ENCODE measurements at places on chromosomes 7 and 10. TPM values are rescaled to one million over a fixed set of nuclear protein-coding genes. Genes with fewer than 3 reads are reported as not detected.

Gene CPEB3
- total RNA-seq: 3.8 TPM

Gene SLC18A3
- not detected for total RNA-seq

Gene CXCL12
- total RNA-seq: not detected

Gene GRID2IP
- 0.14 TPM for total RNA-seq

DNA sequence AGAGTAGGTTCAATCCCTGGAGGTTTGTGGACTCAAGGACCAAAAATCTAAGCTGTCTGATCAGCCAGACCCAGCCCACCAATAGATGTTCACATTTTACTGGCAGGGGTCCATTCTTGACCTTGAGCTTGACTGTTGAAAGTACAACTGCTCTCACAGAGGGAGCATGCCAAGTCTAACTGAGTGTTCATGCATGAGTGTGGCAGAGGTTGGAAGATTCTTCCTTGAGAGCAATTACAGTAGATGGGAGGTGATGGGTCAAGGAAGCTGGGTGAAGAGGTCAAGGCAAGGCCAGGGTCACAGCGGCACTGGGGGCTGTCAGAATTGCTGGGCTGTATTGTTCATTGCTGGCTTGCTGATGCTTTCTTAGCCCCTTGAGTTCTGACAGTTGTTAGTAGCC lies 202.8 kb upstream of the SVIL start:
- no peak overlapping the region for H3K27ac ChIP-seq
- H3K27me3 ChIP-seq: peaks cover 17% of the 10 kb centered on the region
- H3K36me3 ChIP-seq: no peaks in the 10 kb centered on the region
- H3K4me1 ChIP-seq: no peaks in the 10 kb centered on the region
- no peak overlapping the region for H3K4me3 ChIP-seq
- DNase-seq: no peak

- no peaks in the 10 kb centered on the region for H3K27me3 ChIP-seq
- no peaks in the 10 kb centered on the region for H3K4me1 ChIP-seq
- H3K27ac ChIP-seq: no peak overlapping the region
- no peak overlapping the region for H3K4me3 ChIP-seq
- no peak for DNase-seq
Observed at GRCh38 chr10:23918839-23919238, 290.1 kb upstream of the KIAA1217 start.

- no peak overlapping the region for H3K27ac ChIP-seq
- no peak overlapping the region for H3K4me3 ChIP-seq
- H3K27me3 ChIP-seq: no peaks in the 10 kb centered on the region
- DNase-seq: no peak
- H3K36me3 ChIP-seq: no peaks in the 10 kb centered on the region
Observed at GRCh38 chr7:124263232-124263827, 230.5 kb upstream of the TMEM229A start.

GRCh38 chr7:30143748-30144251 lies 9.0 kb downstream of the MTURN start:
- H3K36me3 ChIP-seq: no peaks in the 10 kb centered on the region
- peaks cover 15% of the 10 kb centered on the region for H3K4me1 ChIP-seq
- H3K27ac ChIP-seq: no peak overlapping the region
- H3K4me3 ChIP-seq: no peak overlapping the region
- no peaks in the 10 kb centered on the region for H3K27me3 ChIP-seq

- peaks cover 78% of the 10 kb centered on the region for H3K36me3 ChIP-seq
- peaks cover 57% of the 10 kb centered on the region for H3K4me1 ChIP-seq
- no peak for DNase-seq
Observed at GRCh38 chr7:140053812-140054539, 8.8 kb downstream of the PARP12 start.

DNA sequence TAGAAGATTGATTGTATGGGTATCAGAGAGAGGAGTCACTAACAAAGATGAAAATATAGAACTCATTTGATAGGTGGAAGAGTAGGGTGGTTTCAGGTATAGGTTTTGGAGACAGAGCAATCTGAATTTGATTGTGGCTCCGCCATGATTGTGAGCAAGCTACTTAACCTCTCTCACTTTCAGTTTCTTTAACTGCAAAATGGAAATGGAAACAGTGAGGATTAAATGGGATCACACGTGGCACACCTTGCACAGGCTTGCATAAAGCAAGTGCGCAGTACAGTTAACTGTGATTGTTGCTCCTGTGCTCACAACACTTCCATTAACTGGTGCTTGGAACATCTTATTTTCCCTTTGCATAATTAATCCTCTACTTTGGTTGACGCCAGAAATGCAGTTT lies 54.9 kb downstream of the ATXN7L1 start:
- H3K36me3 ChIP-seq: peaks cover 7% of the 10 kb centered on the region
- no peak for DNase-seq
- no peak overlapping the region for H3K4me3 ChIP-seq
- no peak overlapping the region for H3K27ac ChIP-seq

Gene CHST15
- 0.09 TPM for total RNA-seq

Gene IFIT3
- 54.2 TPM for total RNA-seq

- no peak for DNase-seq
- H3K4me1 ChIP-seq: no peaks in the 10 kb centered on the region
- H3K36me3 ChIP-seq: no peaks in the 10 kb centered on the region
- H3K27ac ChIP-seq: no peak overlapping the region
- no peak overlapping the region for H3K4me3 ChIP-seq
- H3K27me3 ChIP-seq: no peaks in the 10 kb centered on the region
Observed at GRCh38 chr7:138645284-138645683, 55.9 kb downstream of the SVOPL start.

GRCh38 chr7:112143136-112143535 lies 63.1 kb downstream of the DOCK4 start:
- no peak for DNase-seq
- no peaks in the 10 kb centered on the region for H3K36me3 ChIP-seq
- H3K27ac ChIP-seq: no peak overlapping the region
- no peaks in the 10 kb centered on the region for H3K4me1 ChIP-seq
- H3K4me3 ChIP-seq: no peak overlapping the region

Gene AGR2
- total RNA-seq: not detected

Gene ZNF503
- total RNA-seq: 0.80 TPM

DNA sequence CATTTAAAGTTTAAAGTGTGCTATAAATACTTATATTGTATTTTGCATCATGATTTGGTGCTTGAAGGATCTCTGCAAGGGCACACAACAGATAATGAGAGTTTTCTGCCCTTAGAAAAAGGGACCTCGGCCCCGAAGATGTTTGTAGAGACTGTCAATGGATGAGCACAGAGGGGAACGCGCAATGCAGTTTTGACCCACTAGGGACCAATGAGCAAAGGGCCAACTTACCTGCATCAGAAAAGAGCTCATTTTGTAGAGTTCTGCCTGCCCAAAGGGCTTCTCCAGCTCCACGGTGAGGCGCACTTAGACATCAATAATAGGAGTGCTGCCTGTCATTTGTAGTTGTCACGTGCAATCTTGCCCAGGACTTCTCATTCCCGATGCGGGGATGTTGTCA lies 91.1 kb downstream of the BUB3 start:
- H3K27ac ChIP-seq: no peak overlapping the region
- peaks cover 3% of the 10 kb centered on the region for H3K36me3 ChIP-seq
- H3K4me1 ChIP-seq: peaks cover 20% of the 10 kb centered on the region
- H3K4me3 ChIP-seq: no peak overlapping the region

DNA sequence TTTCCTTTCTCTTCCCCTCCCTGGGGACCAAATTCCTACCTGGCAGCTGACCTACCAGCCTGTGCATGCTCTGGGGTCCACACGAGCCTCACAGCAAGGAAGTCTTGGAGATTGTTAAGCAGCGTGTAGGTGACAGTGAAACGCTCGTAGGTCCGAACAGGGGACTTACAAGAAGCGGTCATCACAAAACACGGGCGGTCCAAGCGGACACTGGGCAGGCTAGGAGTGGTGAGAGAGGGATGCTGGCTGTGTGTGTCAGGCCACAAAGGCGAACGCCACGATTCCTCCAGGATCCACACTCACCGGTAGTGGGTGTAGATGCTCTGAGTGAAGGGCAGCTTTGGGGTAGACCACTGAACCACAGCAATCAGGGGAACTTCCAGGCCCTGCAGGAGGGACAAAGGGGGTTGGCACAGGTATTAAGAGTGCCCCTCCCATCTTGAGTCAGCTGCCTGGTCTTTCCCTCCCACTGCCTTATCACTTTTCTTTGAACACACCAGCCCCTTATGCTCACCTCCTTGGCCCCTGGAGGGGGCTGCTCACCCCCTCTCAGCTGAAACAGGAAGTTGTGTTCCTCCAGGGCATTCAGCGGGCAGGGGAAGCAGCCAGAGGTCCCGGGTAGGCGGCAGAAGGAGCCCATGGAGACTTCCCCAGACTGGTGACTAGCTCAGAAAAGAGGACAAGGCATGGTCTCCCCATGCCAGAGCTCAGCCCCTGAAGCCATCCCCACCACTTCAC lies 2.0 kb downstream of the TRAPPC14 start:
- peaks cover 35% of the 10 kb centered on the region for H3K36me3 ChIP-seq
- peaks cover 56% of the 10 kb centered on the region for H3K4me1 ChIP-seq
- no peak for DNase-seq
- H3K4me3 ChIP-seq: peak overlapping the region; percentile 57
- H3K27me3 ChIP-seq: no peaks in the 10 kb centered on the region

Gene CPA1
- total RNA-seq: not detected

GRCh38 chr7:36673703-36674102 lies 50.6 kb downstream of the AOAH start:
- DNase-seq: no peak
- no peaks in the 10 kb centered on the region for H3K27me3 ChIP-seq
- H3K27ac ChIP-seq: no peak overlapping the region
- H3K4me1 ChIP-seq: peaks cover 53% of the 10 kb centered on the region
- H3K36me3 ChIP-seq: peaks cover 40% of the 10 kb centered on the region

GRCh38 chr10:60320666-60321065 lies 69.0 kb downstream of the ANK3 start:
- no peaks in the 10 kb centered on the region for H3K27me3 ChIP-seq
- no peaks in the 10 kb centered on the region for H3K4me1 ChIP-seq
- no peak for DNase-seq
- no peak overlapping the region for H3K4me3 ChIP-seq

GRCh38 chr10:130300608-130301020 lies 164.4 kb downstream of the GLRX3 start:
- peak; percentile 45 for DNase-seq
- H3K36me3 ChIP-seq: peaks cover 4% of the 10 kb centered on the region

- H3K4me1 ChIP-seq: no peaks in the 10 kb centered on the region
- no peaks in the 10 kb centered on the region for H3K27me3 ChIP-seq
- no peak overlapping the region for H3K27ac ChIP-seq
- DNase-seq: no peak
- H3K36me3 ChIP-seq: no peaks in the 10 kb centered on the region
- H3K4me3 ChIP-seq: no peak overlapping the region
Observed at GRCh38 chr7:145784809-145785780, 331.5 kb upstream of the CNTNAP2 start.

DNA sequence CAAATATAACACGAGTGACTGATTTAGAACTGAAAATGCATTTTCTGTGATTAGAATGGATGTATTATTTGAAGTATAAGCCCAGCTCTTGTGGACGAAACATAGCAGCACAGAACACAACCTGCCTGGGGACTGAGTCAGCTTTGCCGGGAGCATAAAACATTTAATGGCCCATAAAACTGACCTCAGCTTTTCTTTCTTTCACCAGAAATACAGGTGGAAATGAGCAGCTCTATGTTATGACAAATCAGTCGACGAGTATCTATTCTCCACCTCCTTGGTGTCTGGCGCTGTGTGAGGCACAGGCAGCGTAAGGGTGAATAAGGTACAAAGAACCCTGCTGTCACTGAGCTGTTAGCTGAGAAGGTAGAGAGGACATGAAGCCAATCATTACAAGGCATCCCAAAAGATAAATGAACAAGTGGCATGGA lies 471.6 kb upstream of the AKR1E2 start:
- DNase-seq: no peak
- H3K4me1 ChIP-seq: peaks cover 8% of the 10 kb centered on the region
- H3K36me3 ChIP-seq: no peaks in the 10 kb centered on the region
- H3K4me3 ChIP-seq: no peak overlapping the region

Data from activated CD8-positive, alpha-beta memory T cell treated with anti-CD3 and anti-CD28 coated beads, Interleukin-2, amount 10 ng/mL, durations not matched to agents 7 days and 5 days (primary cell).